ENCODE measurements at places on chromosomes 3 and 15.
A peak's percentile ranks its signal among the peaks of the same experiment; 100 is the strongest.

DNA sequence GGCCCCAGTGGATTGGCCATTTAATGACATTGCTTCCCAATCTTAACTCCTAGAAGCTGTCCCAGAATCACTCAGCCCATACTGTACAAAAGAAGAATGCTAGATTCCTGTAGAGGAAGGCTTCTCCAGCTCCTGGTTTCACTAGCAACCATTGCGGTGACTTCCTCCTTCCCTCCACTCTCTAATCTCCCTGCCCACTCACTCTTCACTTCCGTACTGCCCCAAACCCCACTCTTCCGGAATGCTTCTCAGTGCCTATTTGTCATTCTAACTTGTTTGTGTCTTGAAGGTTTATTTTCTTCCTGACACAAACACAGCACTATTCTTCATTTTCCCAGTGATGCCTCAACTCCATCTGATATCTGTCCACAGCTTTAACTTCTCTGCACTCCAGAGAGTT is 97.1 kb upstream of the SPATA16 start:
- DNase-seq = no peak

- DNase-seq = no peak
Observed at GRCh38 chr15:88794001-88794400, 9.2 kb upstream of the ACAN start.

DNA sequence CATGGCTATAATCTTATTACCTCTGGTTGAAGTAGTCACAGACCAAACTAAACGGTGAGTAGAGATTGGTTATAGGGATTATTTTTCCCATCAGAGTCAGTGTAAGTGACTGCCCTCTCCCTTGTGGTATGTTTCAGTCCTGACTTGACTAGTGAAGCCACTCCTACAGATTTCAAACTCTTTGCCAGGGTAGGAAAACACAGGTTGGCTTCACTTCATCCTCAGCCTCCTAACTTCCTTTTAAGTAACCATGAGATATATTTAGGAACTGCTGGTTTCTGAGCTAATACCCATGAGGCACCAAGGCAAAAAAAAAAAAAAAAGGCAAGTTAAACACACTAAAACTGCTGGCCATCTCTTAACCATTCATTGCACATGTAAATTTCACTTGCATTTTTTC is 349.2 kb upstream of the MCTP2 start:
- no peak for DNase-seq

GRCh38 chr3:126136428-126137220 is 43.8 kb downstream of the ALDH1L1 start:
- DNase-seq = no peak

DNA sequence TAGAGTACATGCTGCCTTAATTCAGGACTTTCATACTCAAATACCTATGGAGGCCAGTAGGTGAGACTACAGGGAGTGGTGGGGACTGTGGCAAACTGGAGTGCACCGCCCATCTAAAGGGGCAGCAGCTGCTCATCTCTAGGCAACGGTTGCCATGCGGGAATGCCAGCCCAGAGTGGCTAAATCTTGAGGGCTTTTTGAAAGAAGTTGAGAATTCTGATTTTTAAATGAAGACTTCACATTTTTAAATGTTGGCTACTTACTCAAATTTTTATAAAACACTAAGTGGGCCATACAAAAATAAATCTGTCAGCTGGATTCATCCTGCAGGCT is 90.8 kb upstream of the PRR23E start:
- no peak for DNase-seq

DNA sequence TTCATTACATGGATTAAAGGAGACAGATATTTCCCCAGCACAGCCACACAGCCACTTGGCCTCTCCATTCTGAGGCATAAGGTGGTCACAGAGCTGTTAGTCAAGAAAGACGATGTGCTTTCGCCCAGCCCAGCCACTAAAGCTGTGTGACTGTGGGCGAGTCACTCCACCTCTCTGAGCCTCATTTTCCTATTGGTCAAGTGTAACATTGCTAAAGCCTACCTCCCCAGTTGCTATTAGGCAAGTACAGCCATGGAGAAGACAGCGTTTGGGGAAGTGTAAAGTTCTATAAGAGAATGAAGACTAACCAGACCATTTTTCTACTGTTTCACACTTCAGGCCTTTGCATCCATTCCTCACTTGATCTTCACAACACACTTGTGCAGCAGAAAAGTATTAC is 24.1 kb downstream of the TMEM40 start:
- DNase-seq = no peak

DNA sequence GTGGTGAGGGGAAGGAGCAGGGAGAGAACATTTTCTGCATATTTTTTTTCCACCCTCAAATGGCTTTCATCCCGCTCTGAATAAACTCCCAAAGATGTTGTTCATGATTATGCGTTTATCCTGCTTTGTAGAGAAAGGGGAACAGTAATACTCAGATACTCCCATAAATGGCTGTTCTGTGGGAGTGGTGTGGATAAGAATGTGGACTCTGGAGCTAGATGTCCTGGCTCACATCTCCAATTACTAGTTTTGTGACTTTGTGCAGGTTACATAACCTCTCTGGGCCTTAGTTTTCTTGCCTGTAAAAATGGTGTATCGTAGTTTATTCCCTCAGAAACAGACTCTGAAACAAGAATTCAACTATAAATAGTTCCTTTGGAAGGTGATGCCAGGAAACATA is 395.4 kb upstream of the SUCLG2 start:
- DNase-seq = no peak

DNA sequence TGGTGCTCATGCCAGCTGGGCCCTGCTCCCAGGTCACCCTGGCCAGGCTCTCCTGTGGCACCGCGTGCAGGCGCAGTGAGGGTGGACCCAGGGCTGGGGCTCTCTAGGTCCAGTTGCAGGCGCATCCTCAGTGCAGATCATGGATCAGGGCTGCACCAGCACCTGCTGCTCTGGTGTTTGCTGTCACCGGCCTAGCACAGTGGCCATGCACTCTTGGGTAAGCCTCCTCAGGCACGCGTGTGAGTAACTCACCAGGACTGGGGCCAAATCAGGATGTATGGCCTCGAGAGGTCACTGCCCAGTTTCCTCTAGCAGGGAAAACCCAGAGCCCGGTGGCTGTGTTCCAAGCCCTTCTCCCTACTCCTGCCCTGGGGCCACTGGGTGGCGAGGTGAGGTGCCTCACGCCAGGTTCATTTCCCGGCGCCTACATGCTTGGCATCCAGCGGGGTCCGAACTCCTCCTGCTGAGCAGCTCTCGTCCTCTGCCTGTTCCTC is 45.5 kb upstream of the SLC41A3 start:
- DNase-seq = peak; percentile 18

DNA sequence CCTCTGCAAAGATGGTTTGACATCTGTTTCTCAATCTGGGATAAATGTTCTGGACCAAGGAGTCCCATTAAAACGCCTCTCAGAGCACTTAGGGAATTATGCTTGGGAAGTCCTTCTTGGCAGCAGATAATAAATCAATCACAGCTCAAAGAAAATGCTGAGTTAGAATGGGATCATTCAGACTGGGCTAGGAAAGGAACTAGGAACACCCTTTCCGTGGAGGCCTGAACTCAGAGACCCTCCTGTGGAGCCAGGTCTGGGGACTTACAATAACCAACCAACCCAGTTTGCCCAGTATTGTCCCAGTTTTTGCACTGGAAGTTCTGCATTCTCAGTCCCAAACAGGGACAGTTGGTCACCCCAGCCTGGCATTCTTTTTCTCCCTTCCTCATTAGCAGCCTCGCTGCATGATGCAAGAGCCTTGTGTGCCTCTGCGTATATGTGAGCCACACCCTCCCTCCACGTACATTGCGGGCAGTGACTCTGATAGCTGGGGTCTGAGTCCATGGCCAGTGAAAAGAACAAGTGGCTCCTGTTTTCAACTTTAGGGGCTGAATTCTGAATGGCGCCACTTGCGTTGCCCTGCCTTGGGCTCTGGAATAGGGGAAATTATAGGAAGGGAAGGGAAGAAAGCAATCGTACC is 88.7 kb downstream of the SEMA5B start:
- DNase-seq = no peak

DNA sequence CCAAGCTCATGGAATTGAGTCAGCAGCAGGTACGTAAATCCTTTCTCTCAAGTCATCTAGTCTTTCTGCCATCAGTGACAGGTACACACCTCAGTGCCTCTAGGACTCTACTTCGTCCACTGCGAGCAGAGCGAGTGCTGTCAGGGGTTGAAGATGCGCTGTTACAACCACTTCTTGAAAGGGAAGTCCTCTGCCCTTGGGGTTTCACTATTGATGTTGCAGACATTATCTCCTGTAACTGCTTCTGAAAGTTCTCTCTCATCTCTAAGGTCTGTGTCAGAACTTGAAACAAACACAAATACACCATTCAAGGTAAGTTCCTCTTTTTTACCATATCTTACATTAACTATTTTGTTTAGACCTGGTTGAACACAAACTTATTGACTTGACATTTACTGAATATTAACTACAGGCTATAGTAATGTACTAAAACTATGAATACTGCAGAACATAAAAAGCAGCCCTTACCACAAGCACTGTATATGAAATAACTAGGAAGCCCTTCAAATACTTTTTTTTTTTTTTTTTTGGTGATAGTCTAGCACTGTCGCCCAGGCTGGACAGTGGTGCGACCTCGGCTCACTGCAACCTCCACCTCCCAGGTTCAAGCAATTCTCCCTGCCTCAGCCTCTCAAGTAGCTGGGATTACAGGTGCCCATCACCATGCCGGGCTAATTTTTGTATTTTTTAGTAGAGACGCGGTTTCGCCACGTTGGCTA is 41.5 kb downstream of the TOPBP1 start:
- no peak for DNase-seq

DNA sequence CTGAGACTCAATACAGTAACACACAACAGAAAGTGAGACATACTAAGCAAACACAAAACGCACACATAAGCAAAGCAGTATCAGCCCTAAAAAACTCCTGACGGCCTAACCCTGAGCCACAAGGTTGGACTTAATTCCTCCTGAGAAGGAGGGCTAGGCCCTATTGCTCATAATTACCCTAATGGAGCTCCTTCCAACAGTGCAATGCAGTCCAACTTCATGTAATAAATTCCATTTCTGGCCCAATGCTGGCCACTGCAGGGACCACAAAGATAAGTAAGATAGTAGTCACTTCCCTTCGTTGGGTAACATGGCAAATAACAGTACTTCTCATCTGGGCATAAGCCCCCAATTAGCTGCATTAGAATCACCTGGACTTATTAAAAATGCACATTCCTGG is 4.2 kb downstream of the VPS39 start:
- no peak for DNase-seq

DNA sequence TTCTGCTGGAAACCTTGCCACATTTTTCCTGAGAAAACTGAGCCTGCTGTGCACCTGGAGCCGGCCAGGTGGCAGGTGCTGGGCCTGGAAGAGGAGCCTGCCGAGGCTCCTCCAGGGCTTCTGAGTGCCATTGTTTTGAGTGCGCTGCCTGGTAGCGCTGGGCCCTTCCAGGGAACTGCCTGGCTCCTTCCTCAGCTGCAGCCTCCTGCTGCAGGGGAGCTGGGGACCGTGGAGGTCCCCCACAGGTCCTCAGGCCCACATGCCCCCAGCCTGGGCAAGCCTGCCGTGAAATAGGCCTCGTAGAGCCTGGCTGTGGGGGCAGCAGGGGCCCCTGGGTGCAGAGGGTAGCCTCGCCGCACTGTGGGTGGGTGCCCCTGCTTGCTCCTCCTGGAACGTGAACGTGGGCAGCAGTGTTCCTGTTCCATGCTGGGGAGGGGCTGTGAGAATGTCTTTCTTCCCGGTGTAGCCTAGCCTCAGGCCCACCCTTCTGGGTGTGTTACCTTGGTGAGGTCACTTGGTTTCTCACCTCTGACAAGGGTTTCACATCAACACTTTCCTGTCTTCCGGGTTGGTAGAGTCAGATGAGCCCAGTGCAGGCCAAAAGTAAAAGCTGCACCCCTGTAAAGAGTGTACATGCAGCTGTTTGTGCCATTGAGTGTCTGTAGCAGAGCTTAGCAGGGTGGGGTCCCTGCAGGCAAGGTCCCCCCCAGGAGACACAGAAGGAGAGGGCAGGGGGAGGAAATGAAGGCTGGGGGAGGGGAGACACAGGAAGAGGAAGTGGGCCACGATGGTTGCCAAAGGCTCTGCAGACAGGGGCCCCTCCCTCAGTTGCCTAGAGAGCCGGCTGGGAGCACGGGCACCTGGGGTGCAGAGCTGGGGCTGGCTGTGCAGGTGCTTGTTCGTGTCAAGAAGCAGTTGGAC is 34.5 kb downstream of the KLF13 start:
- no peak for DNase-seq

DNA sequence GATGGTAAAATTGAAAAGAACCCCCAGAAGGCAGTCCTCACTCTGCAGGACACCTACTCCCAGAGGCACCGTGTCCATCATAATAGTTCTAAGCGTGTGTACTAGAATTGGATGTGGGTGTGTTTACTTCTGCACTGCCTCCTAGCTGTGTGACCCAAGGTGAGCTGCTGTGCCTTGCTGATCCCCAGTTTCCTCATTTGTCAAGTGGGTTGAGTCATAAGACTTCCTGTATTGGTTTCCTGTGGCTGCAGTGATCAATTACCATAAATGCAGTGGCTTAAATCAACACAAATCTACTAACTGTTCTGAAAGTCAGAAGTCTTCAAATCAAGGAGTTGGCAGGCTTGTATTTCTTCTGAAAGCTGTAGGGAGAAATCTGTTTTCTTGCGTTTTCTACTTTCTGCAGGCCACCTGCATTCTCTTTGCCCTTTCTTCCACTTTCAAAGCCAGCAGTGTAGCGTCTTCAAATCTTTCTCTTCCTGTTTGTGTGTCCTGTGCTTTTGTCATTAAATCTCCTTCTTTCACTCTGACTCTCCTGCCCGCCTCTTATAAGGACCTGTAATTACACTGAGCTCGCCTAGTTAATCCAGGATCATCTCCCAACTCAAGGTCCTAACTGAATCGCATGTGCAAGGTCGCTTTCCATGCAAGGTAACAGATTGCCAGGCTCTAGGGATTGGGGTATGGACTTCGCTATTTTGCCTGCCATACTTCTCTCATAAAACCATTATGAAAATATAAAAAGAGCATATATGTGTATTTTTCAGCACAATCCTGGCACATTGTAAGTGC is 59.0 kb downstream of the RORA start:
- no peak for DNase-seq

DNA sequence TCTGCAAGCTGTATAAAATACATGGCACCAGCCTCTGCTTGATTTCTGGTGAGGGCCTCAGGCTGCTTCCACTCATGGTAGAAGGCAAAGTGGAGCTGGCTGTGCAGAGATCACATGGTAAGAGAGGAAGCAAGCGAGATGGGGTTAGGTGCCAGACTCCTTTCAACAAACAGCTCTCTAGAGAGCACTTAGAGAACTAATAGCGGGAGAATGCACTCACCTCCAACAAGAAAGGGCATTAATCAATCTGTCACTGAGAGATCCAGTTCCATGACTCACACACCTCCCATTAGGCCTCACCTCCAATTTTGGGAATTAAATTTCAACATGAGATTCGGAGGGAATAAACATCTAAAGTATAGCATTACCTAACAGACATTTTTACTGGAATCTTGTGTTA is 644.1 kb upstream of the ARRDC4 start:
- DNase-seq = no peak

Data from omental fat pad (tissue), 4 donors.